Breast epithelium (tissue), 4 donors: ENCODE measurements at places on chromosomes 1 and 21. TPM values are rescaled to one million over a fixed set of nuclear protein-coding genes. Genes with fewer than 3 reads are reported as not detected.

DNA sequence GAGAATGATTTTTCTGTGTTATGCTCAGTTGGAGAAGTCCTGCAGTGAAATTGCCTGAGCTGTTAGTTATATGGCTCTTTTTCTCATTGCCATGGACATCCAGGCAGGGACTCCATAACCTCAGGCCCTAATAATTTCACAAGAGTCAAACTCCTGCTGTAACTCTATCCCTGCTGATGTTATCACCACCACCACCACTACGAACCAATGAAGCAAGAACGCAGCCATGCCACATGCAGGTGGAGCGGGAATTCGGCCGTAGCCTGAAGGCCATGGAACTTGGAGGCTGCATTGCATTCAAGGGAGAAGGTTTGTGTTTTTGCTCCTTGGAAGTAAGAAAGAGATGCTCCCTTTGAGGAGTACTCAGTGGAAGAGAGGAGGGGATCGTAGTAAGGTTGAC, 16.8 kb upstream of the DLGAP3 start:
- H3K4me1 ChIP-seq, result no peaks in the 10 kb centered on the region
- no peak for DNase-seq
- H3K27me3 ChIP-seq, result no peaks in the 10 kb centered on the region
- H3K4me3 ChIP-seq, result no peak overlapping the region

DNA sequence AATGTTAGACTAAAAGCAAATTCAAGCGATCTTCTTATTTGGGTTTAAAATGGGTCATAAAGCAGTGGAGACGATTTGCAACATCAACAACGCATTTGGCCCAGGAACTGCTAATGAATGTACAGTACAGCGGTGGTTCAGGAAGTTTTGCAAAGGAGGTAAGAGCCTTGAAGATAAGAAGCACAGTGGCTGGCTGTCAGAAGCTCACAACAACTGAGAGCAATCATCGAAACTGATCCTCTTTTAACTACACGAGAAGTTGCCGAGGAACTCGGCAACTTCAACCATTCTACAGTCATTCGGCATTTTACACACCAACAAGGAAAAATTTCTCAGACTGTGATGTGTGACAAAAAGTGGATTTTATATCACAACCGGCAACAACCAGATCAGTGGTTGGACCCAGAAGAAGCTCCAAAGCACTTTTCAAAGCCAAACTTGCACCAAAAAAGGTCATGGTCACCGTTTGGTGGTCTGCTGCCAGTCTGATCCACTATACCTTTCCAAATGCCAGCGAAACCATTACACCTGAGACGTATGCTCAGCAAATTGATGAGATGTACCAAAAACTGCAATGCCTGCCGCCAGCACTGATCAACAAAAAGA, 47.9 kb downstream of the ASH1L start:
- no peaks in the 10 kb centered on the region for H3K36me3 ChIP-seq
- DNase-seq, result no peak
- H3K4me1 ChIP-seq, result no peaks in the 10 kb centered on the region
- H3K4me3 ChIP-seq, result no peak overlapping the region
- H3K27me3 ChIP-seq, result no peaks in the 10 kb centered on the region

- DNase-seq, result no peak
- no peak overlapping the region for H3K4me3 ChIP-seq
- H3K4me1 ChIP-seq, result no peaks in the 10 kb centered on the region
- no peak overlapping the region for H3K27ac ChIP-seq
Measured at GRCh38 chr1:110708974-110709440, 34.3 kb upstream of the KCNA3 start.

DNA sequence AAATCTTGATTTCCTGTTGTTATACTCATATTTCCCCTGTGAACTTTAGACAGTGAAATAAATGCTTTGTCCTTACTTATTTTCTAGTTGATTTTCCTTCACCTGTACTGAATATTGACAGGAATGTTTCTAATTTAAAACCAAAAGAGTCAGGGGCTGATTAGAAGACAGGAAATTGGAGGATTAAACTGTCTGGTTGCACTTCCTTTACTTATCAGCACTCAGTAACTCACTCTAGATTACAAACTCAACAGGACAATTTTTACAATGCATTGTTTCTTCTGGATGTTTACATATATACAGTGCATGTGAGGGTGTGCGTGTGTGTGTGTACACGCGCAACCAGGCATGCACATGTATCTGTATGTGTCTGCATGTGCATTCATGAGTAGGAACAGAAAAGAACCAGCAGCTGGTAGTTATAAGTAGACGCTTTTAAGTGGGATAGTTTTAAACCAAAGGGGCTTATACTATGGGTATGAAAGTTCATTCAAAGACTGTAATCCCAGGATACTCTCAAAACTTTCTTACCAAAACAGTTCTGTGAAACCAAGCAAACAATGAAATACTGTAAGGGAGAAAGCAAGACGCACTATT, 212.0 kb upstream of the NFIA start:
- no peak overlapping the region for H3K27ac ChIP-seq
- H3K27me3 ChIP-seq, result no peaks in the 10 kb centered on the region
- no peak overlapping the region for H3K4me3 ChIP-seq
- DNase-seq, result no peak

- H3K4me3 ChIP-seq, result peak within 1 kb of the TSS; percentile 28
- no peaks in the 10 kb centered on the region for H3K4me1 ChIP-seq
- H3K36me3 ChIP-seq, result no peaks in the 10 kb centered on the region
- no peak within 1 kb of the TSS for H3K27ac ChIP-seq
Measured at GRCh38 chr1:67134695-67135094, at the start of gene C1orf141. Gene C1orf141, minus strand, starts transcription at chr1:67134970. Its CDS starts 7,730 bp downstream, at chr1:67127240.

- H3K27me3 ChIP-seq, result no peaks in the 10 kb centered on the region
- H3K4me1 ChIP-seq, result no peaks in the 10 kb centered on the region
- no peak overlapping the region for H3K27ac ChIP-seq
- H3K4me3 ChIP-seq, result no peak overlapping the region
- DNase-seq, result no peak
Measured at GRCh38 chr1:76942549-76942948, 75.3 kb downstream of the ST6GALNAC5 start.

DNA sequence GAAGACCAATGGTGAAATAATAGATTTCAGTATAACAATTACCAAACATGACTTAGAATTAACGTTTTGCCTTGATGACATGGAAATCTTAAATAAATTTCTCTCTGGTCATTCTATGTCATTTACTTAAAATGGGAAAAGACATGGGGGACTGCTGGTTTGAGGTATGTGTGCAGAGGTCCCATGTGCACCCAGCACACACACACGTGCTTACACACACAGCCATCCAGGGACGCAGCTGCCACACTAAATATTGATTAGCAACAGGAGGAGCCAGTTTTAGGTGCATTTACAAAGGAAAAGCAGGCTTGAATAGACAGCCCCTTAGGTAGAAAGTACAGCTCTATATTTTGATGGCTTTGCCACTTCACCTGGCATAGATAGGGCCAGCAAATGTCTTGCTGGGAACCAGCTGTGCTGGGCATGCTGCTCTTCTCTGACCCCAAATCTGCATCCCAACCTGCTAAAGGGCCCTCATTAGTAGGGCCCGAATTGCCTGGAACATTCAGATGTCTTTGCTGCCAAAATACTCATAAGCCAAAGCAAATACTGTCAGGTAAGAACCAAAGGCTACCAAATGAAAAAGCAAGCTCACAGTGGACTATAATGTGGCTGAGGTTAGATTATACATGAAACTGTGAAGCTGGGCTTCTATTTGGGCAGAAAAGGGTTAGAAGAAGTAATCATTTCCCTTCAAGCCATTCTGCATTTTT, 399.9 kb downstream of the HHAT start:
- no peaks in the 10 kb centered on the region for H3K36me3 ChIP-seq
- no peak for DNase-seq
- no peak overlapping the region for H3K4me3 ChIP-seq
- no peaks in the 10 kb centered on the region for H3K27me3 ChIP-seq
- H3K27ac ChIP-seq, result no peak overlapping the region

DNA sequence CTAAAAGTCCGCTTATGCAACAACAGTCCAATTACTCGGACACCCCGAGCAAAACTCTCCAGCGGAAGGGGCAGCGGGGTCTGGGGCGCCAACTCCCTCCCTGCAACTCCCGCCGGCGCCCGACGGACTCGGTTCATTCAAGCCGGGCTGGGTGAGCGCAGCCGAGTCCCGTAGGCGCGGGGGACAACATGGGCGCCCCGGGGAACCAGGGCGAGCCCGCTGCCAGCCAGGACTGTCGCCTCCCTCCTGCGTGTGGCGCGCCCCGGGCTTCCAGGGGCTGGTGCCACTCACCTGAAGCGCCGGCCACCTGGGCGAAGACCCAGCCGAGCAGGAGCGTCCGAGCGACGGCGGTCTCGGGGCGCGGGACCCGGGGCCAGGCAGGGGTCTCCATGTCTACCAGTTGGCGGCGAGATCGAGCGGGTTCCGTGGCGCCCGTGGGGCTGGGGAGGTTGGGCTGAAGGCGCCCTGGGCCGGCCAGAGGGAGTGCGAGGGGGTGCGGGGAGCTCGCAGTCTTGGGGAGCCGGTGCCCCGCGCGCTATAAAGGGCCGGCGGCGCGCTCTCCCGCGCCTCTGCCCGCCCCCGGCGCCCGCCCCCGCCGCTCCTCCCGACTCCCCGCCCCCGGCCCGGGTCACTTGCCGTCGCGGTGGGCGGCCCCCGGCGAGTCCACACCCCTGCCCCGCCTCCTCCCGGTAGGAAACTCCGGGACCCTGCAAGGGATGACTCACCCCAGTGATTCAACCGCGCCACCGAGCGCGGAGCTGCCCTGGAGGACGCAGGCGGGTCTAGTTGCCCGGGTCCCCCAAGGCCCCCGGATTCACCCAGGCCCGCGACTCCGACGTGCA, at the start of gene F3:
Gene F3 (minus strand): TSS at position 514 of the 842 bp plus-strand sequence. CDS start 123 bp downstream, at position 391.
- peak; percentile 93 for DNase-seq
- H3K36me3 ChIP-seq, result no peaks in the 10 kb centered on the region
- H3K4me1 ChIP-seq, result peaks cover 4% of the 10 kb centered on the region

GRCh38 chr1:172411791-172412338, 8.6 kb upstream of the C1orf105 start:
- no peak overlapping the region for H3K27ac ChIP-seq
- DNase-seq, result no peak
- no peaks in the 10 kb centered on the region for H3K27me3 ChIP-seq
- H3K4me3 ChIP-seq, result no peak overlapping the region
- H3K4me1 ChIP-seq, result no peaks in the 10 kb centered on the region

DNA sequence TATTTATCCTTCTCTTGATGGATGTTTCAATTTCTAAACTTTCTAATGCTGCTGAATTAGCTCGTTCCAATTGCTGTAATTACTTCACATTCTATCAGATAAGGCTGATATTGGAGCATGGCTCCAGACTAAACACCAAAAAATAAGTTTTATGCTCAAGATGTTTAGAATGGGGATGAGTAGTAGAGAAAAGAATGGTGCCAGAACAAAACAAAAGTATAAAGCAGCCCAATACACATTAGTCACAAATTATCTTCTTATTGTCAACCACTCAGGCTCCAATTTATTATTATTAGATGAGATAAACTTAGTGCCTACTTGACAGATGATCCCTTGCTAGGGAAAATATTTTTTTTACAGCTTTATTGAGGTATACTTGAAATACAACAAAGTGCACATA, 21.8 kb downstream of the ATPAF1 start:
- DNase-seq, result no peak
- H3K27ac ChIP-seq, result no peak overlapping the region
- no peak overlapping the region for H3K4me3 ChIP-seq
- H3K27me3 ChIP-seq, result no peaks in the 10 kb centered on the region
- H3K4me1 ChIP-seq, result no peaks in the 10 kb centered on the region

DNA sequence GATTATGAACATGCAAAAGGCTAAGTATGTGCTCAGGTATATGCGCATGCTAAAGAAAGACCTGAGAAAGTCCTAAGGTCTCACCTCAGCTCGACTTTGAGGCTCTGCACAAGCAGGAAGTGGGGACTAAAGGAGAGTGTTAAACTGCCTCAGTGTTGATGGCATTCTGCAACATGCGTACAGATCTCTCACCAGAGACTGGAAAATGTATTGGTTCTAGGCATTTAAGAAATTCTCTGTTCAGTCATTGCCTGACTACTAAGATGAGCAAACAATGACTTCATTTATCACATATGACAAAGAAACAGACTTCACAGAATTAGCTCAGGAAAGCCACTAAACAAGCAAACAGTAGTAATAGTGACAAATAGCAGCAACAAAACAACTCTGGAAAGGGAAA, 90.8 kb downstream of the USH2A start:
- H3K27me3 ChIP-seq, result no peaks in the 10 kb centered on the region
- no peak overlapping the region for H3K27ac ChIP-seq
- no peaks in the 10 kb centered on the region for H3K4me1 ChIP-seq

DNA sequence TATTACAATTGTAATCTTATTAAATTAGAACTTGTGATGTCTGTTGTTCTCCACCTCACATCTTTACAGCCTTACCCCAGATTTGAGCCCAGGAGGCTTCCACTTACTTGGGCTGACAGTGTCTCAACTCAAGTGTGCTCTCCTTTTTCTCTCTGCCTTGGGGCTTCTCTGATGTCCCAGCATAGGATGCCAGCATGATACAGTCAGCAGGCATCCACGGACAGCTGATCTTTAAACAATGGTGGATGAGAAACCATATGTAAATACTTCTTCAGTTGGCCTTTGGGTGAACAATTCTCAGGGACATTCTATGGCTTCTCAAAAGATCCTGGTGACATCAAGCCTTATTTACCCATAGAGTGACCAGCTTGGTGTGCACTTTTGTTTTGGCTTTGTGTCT, 107.6 kb upstream of the GORAB start:
- no peaks in the 10 kb centered on the region for H3K27me3 ChIP-seq
- H3K4me3 ChIP-seq, result no peak overlapping the region
- no peak for DNase-seq
- H3K4me1 ChIP-seq, result no peaks in the 10 kb centered on the region

The RHD gene
- not detected for total RNA-seq

The S100A6 gene
- 423 TPM for total RNA-seq
